ENCODE measurements at places on chromosomes 4 and X. TPM values are rescaled to one million over a fixed set of nuclear protein-coding genes. Genes with fewer than 3 reads are reported as not detected.

ART3 gene
- 13.8 TPM for total RNA-seq

EDA2R gene
- 0.58 TPM for total RNA-seq

GRSF1 gene
- 51.5 TPM for total RNA-seq

GPRASP2 gene
- total RNA-seq: 38.1 TPM

CTAG1A gene
- not detected for total RNA-seq

UBE2A gene
- 40.2 TPM for total RNA-seq

ABLIM2 gene
- total RNA-seq: 11.1 TPM

TMSB15A gene
- 13.9 TPM for total RNA-seq

CRMP1 gene
- total RNA-seq: 17.0 TPM

CLNK gene
- 0.93 TPM for total RNA-seq

TRIM2 gene
- 113 TPM for total RNA-seq

NEUROG2 gene
- not detected for total RNA-seq

F9 gene
- total RNA-seq: not detected

SMIM10L2A gene
- 4.8 TPM for total RNA-seq

PPEF2 gene
- total RNA-seq: not detected

AMER1 gene
- 7.9 TPM for total RNA-seq

SPANXN3 gene
- total RNA-seq: not detected

ARHGAP6 gene
- total RNA-seq: 23.9 TPM

HSFX4 gene
- not detected for total RNA-seq

MID1 gene
- total RNA-seq: 34.6 TPM

FGF5 gene
- total RNA-seq: not detected

CSAG3 gene
- total RNA-seq: not detected

SETD7 gene
- 27.9 TPM for total RNA-seq

YY2 gene
- 2.5 TPM for total RNA-seq

GAGE12H gene
- not detected for total RNA-seq

SCML2 gene
- 6.7 TPM for total RNA-seq

PAGE2 gene
- total RNA-seq: not detected

CCKAR gene
- total RNA-seq: 0.12 TPM

BMPR1B gene
- total RNA-seq: 23.2 TPM

TLR7 gene
- 2.5 TPM for total RNA-seq

ADH7 gene
- total RNA-seq: not detected

UGT2B17 gene
- not detected for total RNA-seq

IBSP gene
- not detected for total RNA-seq

ARMCX6 gene
- total RNA-seq: 43.2 TPM

GLUD2 gene
- total RNA-seq: 2.3 TPM

ZNF157 gene
- total RNA-seq: 0.70 TPM

RNF175 gene
- total RNA-seq: 4.7 TPM

APLN gene
- 2.8 TPM for total RNA-seq

F11 gene
- total RNA-seq: 2.5 TPM

JCHAIN gene
- total RNA-seq: 5.1 TPM

PNMA3 gene
- total RNA-seq: 12.5 TPM

DRD5 gene
- total RNA-seq: 1.2 TPM

CNKSR2 gene
- 3.2 TPM for total RNA-seq

TCEAL2 gene
- total RNA-seq: 1.8 TPM

MAGEA6 gene
- not detected for total RNA-seq

SPIN2A gene
- total RNA-seq: 5.2 TPM

TSPAN7 gene
- 31.9 TPM for total RNA-seq

RAB40A gene
- total RNA-seq: 0.88 TPM

COPS4 gene
- 73.9 TPM for total RNA-seq

PLS3 gene
- total RNA-seq: 146 TPM

Measured in metanephros (tissue), 2 donors.